ENCODE measurements at places on chromosomes 13 and 19.

DNA sequence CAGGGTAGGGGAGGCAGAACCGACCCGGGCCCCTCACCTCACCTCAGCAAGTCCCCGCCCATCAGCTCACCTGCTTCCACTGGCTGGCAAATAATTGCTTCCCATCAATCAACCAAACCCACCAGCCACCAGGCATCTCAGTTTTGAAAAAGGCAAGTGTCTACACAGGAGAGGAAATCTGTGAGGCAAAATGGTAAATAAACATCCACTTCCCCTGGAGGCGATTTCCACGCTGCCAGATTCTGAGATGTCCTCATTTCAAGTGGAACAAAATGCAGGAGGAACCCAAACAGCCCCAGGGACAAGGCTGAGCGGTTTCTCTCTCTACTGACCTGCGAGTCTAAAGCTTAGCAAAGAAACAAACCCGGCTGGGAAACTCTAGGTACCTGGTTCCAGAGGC lies 117.5 kb downstream of the CRYL1 start:
- no peak for DNase-seq

GRCh38 chr19:46240693-46241092 lies 11.2 kb downstream of the IGFL1 start:
- no peak for DNase-seq

DNA sequence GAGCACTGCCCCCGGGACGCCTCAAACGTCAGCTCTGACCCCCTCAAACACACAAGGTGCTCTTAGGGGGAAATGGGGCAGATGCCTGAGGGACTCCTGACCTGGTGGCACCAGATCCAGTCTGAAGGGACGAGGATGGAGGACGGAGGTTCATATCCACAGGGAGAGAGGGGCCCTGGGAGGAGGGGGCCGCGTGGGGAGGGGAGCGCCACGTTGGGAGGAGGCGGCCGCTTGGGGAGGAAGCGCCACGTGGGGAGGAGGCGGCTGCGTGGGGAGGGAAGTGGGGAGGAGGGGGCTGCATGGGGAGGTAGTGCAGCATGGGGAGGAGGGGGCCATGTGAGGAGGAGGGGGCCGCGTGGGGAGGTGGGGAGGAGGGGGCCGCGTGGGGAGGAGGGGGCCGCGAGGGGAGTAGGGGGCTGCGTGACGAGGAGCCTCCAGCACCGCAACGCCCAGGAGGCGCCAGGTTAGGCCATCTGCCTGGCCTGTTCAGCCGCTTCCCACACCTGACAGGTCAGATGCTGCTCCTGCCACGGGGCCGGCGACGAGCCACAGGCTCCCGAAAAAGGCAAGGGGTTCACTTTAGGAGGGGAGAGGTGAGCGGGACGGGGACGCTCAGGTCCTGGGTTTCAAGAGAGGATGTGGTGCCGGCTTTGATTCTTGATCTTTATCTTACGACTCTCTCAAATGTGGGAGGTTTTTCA lies 36.7 kb upstream of the C13orf46 start:
- no peak for DNase-seq

DNA sequence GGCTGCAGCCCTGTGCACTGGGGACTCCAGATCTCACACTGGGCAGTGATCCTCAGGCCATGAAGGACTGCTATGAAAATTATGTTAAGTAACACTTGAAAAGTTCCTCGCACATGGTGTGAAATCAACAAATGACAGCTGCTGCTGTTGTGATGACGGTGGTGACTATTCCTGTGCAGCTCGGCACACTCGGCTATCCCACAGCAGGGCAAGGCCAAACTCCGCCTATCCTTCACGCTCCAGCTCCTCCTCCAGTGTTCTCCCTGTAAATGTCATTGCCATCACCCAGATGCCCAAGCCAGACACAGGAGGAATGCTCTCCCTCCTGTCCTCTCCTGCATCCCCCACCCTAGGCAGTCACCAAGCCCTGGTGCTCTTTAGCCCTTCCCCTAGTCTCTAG lies 31.3 kb downstream of the GRIK5 start:
- no peak for DNase-seq

- DNase-seq: no peak
Measured at GRCh38 chr13:21175656-21176214, 617 bp downstream of the SKA3 start.

GRCh38 chr19:3665681-3666544 lies 34.4 kb downstream of the PIP5K1C start:
- peak; percentile 84 for DNase-seq

- DNase-seq: no peak
Measured at GRCh38 chr19:15974856-15975255, 26.0 kb downstream of the OR10H4 start.

DNA sequence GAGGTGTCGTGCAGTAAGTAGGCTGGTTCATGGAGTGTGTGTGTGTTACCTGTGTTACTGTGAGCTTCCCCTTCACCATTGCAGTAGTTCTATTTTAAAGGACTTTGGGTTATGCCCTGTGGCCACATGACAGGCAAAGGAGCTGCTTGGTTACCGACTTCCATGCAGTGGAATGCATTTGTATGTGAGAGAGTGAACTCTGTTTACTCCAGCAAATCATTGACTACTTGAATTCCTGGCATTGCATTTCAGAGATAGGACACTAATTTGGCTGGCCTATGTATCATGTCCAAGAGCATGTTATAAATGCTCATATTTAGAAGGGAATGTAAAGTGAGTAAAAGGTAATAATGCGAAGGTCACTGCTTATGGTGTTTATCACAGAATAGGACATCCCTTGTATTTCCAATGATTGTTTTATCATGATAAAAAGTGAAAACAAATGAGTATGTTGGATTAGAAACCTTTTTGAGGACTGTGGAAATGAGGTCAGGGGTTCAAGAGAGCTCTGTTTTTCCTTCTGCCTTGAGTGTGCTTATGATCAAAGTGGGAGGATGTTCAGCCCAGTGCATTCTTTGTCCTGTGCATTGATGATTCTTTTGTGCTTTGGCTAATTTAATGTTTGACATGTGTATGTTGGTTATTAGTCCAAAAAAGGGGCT lies 156.5 kb downstream of the LMO7 start:
- no peak for DNase-seq

- no peak for DNase-seq
Measured at GRCh38 chr19:33499671-33500506, 21.7 kb downstream of the PEPD start.

GRCh38 chr13:46332772-46333171 lies 54.3 kb downstream of the RUBCNL start:
- DNase-seq: no peak
